C1 segment of cervical spinal cord (tissue), 14 donors: ENCODE measurements at places on chromosomes 1 and 21.

GRCh38 chr1:43878854-43879253, 54.7 kb upstream of the ARTN start:
- DNase-seq: no peak

GRCh38 chr1:77476475-77476874, 194.7 kb downstream of the AK5 start:
- no peak for DNase-seq

GRCh38 chr1:185322636-185323035, 5.6 kb upstream of the IVNS1ABP start:
- DNase-seq: no peak

GRCh38 chr1:43279666-43280065, 5.7 kb downstream of the C1orf210 start:
- no peak for DNase-seq

GRCh38 chr1:119617751-119618691, 30.0 kb downstream of the ZNF697 start:
- no peak for DNase-seq

DNA sequence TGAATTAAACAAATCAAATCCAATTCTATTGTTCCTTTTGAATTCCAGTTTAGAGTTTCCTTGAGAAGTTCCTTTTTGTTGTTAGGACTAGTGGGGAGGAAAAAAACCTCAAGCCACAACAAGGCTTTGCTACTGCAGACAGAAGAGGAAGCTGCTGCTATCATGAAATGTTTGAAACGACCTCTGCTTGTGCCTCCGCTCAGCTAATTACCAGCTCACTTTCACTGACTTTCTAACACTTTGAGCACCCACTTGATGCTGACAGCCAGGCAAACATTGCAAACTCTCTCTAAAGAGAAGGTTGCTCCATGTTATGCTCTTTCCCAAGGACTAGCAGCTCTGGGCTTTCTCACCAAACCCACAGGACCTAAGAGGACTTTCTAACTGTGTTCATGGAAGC, 203.9 kb upstream of the PROX1 start:
- no peak for DNase-seq

GRCh38 chr1:15843826-15844572, 3.5 kb upstream of the SPEN start:
- no peak for DNase-seq

DNA sequence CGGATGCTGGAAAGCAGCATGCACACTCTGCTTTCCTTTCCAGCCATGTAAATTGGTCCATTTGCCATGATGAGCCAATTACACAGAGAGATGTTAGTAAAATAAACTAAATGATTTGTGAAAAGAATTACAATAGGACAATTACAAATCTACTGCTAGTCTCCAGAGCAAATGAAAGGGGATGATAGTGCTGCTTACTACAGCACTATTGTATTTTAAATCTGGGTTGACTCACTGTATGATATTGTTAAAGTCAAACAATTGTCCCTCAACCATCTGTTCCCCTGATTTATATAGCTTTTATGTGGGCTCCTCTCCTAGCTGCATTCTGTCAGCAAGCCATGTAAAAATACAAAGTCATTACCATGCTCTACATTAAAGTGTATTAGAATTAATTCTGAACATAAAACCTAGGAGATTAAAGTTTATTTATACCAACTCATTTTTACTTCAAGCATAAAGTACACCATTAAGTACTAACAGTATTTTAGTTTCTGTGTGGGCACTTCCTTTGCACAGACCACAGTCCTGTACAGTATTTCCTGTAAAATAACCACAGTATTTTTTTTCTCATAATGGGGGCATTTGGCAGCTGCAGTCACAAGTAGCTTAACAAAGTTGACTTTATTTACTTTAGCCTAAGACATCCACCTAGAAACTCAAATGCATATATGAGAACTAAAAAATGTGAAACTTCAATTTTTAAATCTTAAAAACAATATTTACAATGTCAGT, 135.8 kb downstream of the VAV3 start:
- DNase-seq: no peak

- no peak for DNase-seq
Observed at GRCh38 chr1:30700528-30701257, 22.7 kb downstream of the MATN1 start.

- DNase-seq: no peak
Observed at GRCh38 chr1:26684763-26685508, 10.9 kb upstream of the ARID1A start.

GRCh38 chr1:230057681-230058565, 9.1 kb upstream of the GALNT2 start:
- no peak for DNase-seq

- DNase-seq: no peak
Observed at GRCh38 chr1:91919962-91920361, 29.2 kb upstream of the BRDT start.

- peak; percentile 95 for DNase-seq
Observed at GRCh38 chr1:39409055-39409816, 82.2 kb upstream of the BMP8A start.

DNA sequence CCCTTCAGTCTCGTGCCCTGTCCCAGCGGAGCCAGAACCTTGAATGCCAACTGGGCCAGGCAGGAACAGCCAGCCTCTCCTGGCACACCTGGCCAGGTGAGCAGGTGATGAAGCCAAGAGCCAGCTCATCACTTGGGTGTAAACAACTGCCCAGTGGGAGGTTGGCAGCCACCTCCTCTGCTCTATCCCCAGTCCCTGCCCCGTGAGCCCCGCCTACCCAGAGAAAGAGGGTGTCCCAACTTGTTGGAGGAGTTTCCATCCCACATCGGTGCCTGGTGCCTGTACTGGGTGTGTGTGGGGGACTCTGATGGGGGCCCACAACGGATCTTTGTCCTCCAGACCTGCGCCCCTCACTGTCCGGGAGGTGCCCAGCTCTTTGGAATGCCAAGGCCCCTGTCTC, 17.8 kb upstream of the FAM131C start:
- DNase-seq: no peak

- no peak for DNase-seq
Observed at GRCh38 chr1:156556354-156556753, 16.0 kb downstream of the IQGAP3 start.

GRCh38 chr1:23019863-23020625, 776 bp downstream of the KDM1A start:
- peak; percentile 36 for DNase-seq

- no peak for DNase-seq
Observed at GRCh38 chr1:113040718-113041412, 32.1 kb upstream of the LRIG2 start.

DNA sequence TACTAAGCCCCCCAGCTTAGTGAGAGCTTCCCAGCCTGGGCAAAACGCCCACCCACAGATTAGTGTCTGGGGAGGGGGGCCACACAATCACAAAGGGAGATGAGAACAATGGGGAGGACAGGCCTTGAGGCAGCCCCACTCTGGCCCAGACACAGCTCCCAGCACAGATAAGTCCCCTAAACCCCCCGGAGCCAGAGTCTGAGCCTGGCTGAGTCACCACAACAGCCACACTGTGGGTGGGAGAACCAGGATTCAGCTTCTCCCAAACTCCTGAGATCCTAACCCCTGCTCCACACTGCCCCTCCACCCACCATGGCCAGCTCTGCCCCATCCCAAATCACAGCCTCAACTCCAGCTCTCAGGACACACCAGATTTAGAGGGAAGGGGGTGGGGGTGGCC, 4.2 kb downstream of the NECTIN4 start:
- no peak for DNase-seq

GRCh38 chr1:204080163-204080903, 7.4 kb downstream of the SOX13 start:
- DNase-seq: no peak

- no peak for DNase-seq
Observed at GRCh38 chr1:81824759-81825158, 24.0 kb downstream of the ADGRL2 start.

- no peak for DNase-seq
Observed at GRCh38 chr1:3441880-3442279, 12.6 kb upstream of the ARHGEF16 start.

GRCh38 chr1:169348383-169349036, 19.1 kb downstream of the NME7 start:
- no peak for DNase-seq

GRCh38 chr1:211638689-211639101, 36.7 kb downstream of the NEK2 start:
- no peak for DNase-seq

DNA sequence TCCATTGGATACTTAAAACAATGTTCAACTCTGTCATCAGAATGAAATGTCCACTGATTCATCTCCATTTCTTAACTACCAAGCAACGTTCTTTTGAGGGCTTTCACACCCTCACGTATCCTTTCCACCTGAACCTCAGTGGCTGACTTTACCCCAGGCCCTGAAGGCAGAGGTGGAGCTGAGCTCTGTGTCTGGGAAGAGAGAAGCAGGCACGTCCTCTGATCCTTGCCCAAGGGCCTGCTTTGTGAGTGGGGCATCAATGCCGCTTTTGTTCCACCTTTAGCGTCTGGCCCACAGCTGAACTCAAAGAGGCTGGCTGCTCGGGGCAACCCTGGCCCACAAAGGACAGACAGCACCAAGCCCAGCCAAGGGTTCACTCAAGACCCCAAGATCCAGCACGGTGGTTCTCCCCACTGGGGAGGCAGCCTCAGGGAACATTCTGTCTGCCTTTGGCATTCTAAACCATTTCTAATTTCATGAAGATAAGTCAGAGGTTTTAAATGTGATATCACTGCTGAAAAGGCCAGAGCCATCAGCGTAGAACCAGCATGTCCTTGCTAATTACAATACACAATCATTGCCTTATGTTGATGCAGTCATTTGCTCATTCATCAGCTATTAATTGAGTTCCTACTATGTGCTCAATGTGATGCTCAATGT, 126.0 kb upstream of the UBE2U start:
- DNase-seq: no peak

DNA sequence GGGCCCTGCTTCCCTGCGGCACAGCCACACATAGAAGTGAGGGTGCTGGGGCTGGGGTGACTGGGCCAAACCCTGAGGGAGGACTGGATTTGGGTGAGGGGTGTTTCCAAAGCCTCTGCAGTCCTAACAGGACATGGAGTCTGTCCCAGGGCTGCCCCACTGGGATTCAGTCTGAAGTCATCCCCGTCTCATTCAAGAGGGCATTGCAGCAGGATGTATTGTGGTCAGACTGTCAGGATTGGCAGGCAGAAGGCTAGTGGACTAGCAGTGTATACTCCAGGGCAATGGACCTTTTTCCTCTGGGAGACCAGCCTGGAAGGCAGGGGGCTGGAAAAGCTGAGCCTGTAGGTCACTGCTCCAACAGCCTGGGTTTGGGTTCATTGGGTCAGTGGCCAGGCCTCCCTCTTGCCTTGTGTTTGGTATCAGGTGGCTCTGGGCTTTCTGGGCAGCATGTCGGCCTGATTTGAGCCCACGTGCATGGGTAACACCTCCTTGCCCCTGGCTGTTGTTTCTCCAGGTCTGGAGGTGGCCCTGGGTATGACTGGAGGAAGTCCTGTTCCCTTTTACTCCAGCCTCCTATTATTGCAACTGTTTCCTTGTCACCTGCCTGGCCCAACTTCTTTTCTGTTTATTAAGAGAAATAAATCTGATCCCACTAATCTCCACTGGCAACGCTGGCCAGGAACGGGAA, 41.0 kb upstream of the SYNC start:
- no peak for DNase-seq

DNA sequence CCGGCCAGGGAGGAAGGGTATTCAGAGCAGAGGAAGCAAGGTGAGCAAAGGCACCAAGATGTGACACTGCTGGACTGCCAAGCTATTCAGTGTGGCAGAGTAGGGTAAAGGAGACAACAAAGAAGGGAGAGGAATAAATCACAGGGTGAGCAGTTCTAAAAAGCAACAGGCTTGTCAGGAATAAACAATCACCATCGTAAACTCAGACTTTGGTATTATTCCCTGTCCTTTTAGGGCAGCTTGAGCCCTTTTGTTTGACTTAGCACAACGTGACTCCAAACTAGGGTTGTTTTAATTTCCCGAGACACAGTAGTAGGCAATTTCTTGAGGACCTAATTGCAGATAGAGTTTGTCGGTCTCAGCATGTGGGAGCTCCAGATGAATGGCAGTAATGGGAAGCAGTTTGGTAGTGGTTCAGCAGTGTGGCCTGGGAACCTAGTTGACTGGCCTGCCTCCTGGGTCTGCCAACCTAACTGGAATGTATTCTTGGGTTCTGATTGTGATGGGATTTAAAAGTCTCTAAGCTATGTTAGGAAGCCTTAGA, 4.3 kb downstream of the CR1L start:
- no peak for DNase-seq

DNA sequence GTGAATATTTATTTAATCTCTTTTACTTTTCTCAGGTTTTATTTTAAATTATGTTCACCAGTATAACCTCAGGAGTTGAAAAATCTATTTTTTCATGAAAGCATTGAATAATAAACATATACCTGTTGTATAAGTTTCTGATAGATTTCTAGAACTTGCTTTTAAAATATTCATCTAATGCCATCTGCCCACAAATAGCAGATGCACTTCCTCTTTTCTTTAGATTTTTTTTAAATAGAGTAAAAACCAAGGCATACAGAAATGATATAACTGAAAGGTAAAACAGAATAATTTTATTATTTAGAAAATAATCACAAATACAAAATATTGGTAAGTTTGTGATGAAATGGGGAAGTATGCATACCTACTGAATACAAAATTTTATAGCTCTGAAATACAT, 130.7 kb upstream of the PRMT6 start:
- no peak for DNase-seq

DNA sequence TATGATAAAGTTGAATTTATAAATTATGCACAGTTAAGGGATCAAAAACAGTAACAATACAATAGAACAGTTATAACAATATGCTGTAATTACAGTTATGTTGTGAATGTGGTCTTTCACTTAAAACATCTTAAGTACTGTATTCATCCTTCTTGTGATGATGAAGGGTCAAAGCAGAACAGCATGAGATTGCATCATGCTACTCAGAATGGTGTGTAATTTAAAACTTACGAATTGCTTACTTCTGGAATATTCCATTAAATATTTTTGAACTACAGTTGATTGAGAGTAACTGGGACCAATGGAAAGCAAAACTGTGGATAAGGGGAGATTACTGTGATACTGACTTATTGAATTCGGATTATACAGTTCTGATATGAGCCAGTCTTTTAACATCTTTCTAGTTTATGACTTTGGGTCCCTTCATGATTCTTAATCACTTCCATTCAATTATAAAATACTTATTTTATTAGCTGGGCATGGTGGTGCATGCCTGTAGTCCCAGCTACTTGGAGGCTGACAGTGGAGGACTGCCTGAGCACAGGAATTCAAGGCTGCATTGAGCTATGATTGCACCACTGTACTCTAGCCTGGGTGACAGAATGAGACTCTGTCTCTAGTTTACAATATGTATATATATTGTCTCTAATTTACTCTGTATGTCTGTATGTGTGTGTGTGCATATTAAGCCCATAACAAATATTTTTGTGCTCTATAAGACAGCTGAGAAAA, 43.2 kb downstream of the ATP1B1 start:
- DNase-seq: no peak

- DNase-seq: no peak
Observed at GRCh38 chr1:212447478-212447877, 14.8 kb downstream of the NENF start.

GRCh38 chr1:3183813-3184212, 114.8 kb downstream of the PRDM16 start:
- DNase-seq: no peak

GRCh38 chr1:202056644-202057334, 46.4 kb downstream of the ELF3 start:
- DNase-seq: no peak

- DNase-seq: no peak
Observed at GRCh38 chr1:159853417-159854115, 8.9 kb downstream of the VSIG8 start.
